ENCODE measurements at places on chromosomes 6 and 20.

DNA sequence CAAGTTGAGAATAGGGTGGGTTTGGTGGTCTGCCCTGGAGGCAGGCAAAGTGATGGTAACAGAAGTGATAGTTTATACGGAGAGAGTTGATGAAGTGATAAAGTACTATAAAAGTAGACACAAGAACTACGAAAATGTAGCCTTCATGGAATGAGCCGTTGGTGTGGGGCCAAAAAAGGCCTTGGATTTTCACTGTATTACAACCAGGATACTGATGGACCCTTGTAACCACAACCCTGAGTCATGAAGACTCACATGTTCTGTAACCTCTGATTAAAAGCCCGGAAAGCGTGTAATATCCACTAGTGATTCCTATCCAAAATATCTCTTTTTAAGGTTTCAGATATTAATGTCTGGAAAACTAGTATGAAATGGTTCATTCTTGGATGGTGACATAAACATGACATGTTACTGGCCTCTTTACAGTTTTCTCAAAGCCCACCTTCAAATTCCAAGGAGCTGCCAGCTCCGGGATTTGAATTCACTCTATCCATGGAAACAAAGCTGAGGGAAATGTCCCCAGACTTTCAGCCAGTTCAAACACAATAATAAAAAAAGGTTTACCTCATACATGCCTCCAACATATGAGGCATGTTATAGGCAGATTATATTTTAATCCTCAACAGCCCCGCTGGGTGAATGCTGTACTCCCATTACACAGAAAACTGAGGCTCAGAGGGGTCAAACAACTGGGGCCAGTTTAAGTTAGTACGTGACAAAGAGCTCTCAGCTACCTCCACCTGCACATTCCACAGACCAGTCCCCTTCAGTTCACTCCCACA lies 55.4 kb downstream of the MRPL14 start:
- no peak for DNase-seq

GRCh38 chr20:21874921-21875320 lies 169.5 kb downstream of the PAX1 start:
- DNase-seq, result no peak

DNA sequence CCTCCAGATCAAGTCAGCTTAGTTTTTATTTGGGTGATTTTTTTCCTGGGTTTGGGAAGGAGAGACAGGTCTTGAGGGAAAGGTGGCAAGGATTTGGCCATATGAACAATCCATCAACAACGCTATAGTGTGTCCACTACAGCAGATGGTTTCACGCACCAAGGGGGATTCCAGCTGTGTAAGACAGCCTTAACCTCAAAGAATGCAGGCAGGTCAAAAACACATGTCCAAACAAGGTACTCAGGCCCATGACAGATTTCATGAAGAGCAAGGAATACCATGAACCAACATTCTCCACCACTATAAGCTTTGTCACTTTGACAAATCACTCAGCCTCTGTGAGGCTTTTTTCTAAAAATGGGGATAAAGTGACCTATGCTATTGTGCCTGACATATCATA lies 2.0 kb downstream of the AIF1 start:
- no peak for DNase-seq

- DNase-seq, result no peak
These were observed 1.3 kb downstream of the BLCAP start for GRCh38 chr20:37526238-37526838.

DNA sequence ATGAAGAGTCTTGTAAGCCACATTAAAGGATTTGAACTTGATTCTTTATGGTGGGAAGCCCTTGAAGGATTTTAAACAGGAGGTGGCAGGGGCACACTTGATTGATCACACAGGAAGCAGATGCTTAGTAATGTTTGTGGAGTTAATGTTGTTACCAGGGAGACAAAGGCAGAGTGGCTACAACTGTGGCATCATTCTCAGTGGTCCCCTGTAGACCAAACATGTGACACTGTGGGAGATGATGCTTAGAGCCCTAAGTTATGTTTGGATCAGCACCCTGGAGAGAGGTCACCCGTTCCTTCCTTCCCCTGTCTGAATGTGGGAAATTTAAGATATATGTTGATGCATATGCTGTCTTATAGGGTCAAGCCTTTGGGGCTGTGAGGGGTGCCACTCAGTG lies 53.2 kb downstream of the EIF2S2 start:
- DNase-seq, result no peak

GRCh38 chr20:53750827-53751619 lies 157.4 kb upstream of the ZNF217 start:
- no peak for DNase-seq

GRCh38 chr6:42339991-42340401 lies 111.7 kb downstream of the TRERF1 start:
- DNase-seq, result no peak

- DNase-seq, result no peak
These were observed 21.6 kb downstream of the CALHM6 start for GRCh38 chr6:116482780-116483179.
